Muscle of back (tissue), 13 donors: ENCODE measurements at places on chromosomes 6 and 20. TPM values are rescaled to one million over a fixed set of nuclear protein-coding genes. Genes with fewer than 3 reads are reported as not detected.

DNA sequence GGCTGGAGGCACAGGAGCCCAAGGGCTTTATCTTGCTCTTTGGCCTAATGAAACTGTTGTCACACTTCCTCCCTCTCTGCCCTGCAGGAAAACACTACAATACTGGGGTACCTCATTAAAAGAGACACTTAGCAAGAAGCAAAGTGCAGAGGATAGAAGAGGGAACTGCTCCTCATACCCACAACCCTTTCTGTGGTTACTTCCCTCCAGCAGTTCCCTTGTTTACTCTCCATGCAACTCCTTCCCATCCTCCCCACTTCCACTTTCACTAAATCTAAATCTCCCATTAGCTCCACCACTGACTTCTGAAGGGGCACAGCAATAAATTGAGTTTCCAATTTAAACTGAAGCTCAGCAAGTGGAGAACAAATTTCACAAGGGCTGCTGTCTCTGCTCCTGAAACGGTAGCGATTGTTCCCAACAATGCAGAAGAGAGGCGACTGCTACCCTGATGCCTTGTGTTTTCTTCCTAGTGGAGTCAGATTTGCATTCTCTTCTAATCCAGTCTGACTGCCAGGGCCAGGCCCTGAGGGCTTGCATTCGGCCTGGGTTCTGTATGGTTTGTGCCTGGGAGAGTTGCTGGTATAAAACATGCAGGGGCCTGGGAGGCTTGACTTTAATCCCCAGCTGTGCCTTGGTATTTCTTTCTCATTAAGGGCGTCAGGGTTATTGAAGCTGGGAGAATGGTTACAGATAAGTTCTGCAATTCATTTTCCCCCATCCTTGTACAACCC is 454.7 kb downstream of the TFAP2B start:
- no peak for DNase-seq

DNA sequence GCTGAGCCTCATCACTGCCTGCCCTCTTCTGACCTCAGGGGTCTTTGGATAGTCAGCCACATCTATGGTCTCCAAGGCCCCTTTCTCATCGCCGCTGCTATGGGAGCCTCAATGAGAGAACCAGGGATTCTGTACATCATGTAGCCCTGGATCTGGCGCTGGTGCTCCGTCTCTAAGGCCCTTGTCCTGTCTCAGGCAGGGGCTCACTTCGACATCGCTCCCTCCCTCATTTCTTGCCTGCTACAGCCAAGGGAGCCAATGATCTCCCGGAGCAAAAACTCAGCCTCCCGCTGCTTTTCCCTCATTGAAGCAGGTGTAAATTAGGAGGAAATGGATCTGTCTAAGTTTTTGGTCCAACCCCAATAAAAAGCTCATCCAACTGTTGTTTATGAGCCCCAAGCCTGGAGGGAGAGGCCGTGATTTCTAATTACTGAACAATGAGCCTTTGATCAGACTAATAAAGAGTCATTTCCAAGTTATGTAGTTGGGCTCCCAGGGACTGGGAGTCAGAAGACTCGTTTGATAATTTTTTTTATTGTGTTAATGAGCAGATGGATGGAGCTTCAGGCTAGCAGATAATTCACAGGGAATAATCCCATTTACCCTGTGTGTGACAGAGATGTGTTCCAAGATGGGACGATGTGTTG is 30.9 kb downstream of the LBP start:
- no peak for DNase-seq

Gene VSX1
- polyA plus RNA-seq: 0.12 TPM

Gene PLAGL1
- 211 TPM for polyA plus RNA-seq
